ENCODE measurements at places on chromosomes 3 and 15.
A peak's percentile ranks its signal among the peaks of the same experiment; 100 is the strongest.

- DNase-seq, result no peak
Measured at GRCh38 chr3:42052132-42052483, 39.0 kb upstream of the TRAK1 start.

DNA sequence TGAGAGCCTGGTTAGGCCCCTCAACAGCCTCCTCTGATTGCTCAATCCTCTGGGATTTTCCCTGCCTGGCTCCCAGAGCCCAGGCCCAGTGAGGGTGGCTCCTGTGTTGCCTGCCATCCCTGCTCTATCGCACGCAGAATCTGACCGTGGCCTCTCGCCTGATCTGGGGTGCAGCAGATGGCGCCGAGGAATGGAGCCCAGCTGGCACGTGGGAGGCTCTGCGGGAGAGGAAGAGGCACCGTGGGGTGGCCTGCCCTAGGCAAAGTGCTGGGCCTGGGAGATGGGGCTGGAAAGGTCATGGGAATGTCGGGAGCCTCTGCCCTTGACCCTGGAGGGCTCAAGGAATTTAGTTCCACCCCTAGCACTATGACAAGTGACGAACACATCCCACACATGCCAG is 10.3 kb downstream of the SV2B start:
- no peak for DNase-seq

DNA sequence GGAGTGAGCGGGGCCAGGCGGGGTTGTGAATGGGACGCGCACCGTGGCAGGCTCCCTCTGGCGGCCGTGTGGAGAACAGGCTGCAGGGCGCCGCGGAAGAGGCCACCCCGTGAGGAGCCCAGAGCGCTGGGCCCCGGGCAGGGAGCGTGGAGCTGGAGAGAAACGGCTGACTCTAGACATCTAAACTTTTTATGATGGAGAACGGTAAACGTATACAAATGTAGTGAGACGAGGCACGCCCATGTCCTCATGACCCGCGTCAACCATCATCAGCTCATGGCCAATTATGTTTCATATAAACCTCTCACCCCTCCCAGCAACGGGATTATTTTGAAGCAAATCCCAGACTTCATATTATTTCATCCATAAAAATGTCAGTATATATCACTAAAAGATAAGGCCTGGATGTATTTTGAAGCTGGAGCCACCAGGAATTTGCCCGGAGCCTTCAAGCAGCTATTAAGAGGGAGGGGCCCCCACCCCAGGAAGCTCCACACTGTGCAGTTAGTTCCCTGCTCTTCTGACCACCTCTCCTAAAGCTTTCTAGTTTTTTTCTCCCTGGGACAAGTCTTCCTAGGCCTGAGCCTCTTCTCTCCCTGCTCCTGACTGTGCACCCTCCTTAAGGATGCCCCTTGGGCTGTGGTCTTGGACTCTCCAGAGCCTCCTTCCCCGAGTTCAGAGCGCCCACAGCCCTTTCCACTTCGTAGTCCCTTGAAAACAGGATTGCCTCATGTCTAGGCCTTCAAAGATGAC is 149.5 kb downstream of the SMAD6 start:
- peak; percentile 91 for DNase-seq

DNA sequence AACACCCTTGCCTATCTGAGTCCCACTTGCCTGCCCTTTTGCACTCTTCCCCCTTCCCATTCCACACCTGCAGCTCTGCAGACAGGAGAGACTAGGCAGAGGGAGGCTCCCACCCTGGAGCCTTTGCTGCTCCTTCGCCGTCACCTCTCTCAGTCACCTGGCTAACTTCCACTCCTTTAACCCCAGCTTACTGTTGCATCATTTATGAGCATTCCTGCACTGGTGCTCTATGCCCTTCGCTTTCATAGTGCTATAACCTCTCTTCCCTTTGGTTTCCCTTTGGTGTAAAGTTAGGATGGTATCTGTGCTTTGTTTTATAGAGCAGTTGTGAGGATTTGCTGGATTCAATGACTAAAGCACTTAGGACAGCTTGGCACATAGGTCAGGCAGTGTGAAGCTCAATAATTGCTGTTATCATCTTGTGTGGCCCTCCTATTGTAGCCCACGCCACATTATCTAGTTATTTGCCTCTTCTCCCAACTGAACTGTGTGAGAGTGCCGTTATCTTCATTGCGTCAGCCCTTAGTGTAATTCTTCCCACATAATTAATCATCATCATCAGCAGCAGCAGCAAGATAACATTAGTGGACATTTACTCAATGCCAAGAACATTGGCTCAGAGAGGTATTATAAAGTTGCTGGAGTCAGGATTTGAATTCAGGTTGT is 253.9 kb downstream of the CACNA2D3 start:
- no peak for DNase-seq

DNA sequence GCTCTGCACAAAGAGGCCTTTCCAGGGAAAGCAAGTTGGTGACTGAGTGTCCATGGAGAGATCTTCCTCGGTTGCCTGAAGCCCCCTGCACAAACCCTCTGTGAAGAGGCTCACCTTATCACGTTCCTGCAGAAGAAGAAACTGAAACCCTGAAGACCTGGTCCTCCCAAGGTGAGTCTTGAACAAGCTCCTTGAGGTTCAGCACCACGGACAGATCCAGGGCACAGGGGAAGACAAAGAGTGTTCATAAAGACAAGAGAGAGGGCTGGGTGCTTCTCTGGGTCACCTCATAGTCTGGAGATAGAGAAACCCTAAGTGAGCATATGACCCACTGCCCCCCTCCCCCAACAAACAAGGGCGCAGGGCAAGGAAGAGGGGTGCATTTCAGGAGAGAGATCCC is 21.7 kb upstream of the TBC1D21 start:
- peak; percentile 63 for DNase-seq

DNA sequence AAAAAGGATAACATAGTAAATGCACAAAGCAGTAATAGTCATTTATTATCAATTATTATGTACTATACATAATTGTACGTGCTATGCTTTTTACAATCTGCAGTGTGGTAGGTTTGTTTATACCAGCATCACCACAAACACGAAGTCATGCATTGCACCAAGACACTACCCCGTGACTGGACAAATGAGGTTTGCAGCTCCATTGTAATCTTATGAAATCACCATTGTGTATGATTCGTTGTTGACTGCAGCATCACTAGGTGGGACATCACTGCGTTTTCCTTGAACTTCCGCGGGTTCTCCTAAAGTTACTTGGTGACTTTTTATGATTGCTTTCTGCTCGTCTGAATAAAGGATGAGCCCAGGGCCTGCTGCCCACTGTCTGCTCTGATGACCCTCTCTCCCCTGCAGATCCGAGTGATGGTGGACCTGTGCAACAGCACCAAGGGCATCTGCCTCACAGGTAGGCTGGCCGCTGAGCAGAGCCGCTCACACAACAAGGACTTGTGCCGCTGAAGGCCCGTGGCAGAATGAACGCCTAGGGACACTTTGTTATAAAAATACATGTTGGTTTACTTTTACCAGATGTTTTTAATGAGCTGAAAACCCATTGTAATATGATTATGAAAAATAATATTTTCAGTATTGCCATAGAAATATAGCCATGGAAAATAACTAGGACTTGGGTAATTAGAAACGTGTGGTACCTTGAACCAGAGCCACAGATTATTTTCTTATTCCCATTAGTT is 35.8 kb downstream of the GLDN start:
- DNase-seq, result no peak

DNA sequence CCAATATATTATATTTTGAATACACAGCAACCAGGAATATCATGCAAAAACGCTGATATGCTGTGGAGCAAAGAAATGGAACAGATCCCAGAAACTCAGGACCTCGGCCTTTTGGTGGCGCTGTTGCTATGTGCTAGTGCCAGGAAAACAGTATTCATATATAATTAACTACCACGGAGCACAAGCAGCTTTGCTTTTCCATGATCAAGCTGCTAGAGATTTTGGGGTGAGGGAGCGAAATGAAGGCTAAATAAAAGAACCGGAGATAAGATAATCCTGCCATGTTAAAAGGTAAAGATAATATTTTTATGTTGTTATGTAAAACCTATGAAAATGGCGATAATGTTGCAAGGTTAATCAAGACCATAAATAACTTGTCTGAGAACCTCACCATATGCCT is 157.7 kb upstream of the FAM3D start:
- DNase-seq, result peak; percentile 61

DNA sequence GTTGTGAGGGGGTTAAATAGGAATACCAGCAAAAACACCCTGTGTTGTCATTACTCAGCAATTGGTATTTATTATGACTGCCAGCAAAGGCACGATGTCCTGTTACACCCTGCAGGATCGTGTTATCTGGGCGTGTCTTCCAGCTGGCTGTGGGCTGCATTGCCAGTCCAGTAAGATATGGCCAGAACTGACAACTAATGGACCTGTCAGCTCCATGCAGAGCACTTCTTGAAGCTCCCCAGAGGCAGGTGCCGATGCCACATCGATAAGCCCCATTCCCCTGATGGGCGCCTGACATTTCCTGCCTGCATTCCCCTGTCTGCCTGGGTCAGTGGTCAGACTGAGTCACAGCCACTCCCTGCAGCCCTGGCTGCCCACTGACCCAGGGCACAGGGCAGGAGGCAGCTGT is 79.7 kb upstream of the RASGRF1 start:
- no peak for DNase-seq

DNA sequence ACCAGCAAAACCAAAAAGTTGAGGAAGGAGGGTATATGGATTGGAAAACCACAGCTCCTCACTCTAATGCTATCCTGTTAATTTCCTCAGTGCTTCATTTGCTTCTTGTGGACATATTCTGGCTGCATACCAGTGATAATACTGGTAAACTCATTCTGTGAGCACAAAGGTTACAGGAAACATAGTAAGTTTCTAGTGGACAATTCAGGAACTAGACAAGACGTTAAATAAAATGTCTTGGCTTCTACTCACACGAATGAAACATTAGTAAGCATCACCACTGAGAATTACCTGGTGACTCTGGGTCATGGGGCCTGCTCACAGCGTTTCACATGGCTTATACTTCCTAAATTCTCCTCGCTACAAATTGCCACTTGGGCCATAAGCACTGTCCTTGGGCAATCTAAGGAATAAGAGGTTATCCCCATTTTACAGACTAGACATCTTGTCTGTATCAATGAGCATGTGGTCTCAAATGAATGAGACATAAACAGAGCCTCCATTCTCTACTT is 20.1 kb upstream of the PPIB start:
- no peak for DNase-seq

- peak; percentile 84 for DNase-seq
Measured at GRCh38 chr3:139677388-139678155, at the start of gene NMNAT3. Gene NMNAT3 (minus strand): TSS chr3:139677972. CDS start chr3:139627724, 50,248 bp downstream.

DNA sequence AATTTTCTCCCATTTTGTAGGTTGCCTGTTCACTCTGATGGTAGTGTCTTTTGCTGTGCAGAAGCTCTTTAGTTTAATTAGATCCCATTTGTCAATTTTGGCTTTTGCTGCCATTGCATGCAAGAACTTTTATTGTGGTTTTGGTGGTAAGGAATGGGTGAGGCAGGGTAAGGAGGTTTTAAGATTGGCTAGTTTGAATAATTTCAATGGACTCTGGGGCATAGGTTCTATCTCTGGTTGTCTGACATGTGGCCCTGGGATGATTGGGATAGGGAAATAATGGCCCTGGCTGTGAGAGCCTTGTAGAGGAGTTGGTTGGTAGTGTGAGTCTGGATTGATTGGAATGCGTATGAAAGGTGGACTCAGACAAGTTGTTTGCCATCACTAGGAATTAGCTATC is 38.0 kb downstream of the SEC22A start:
- no peak for DNase-seq

- no peak for DNase-seq
Measured at GRCh38 chr3:116111765-116112164, 333.5 kb downstream of the LSAMP start.

DNA sequence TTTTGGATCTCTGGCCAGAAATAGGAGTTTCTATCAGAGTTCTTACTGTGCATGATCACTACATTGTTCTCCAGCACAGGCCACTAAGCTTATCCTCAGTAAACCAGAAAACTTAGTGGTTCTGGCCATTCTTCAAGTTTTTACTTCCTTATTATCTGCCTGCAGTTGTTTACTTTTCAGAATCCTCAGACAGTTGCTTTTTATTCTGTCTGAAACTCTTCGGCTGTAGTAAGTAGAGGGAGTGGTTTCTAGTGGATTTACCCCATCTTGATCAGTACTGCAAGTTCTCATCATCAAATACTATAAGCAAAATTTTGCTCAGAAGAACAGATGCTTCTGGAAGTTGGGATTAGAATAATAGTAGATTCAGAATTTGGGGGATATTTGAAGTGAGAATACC is 193.0 kb upstream of the RARB start:
- no peak for DNase-seq

DNA sequence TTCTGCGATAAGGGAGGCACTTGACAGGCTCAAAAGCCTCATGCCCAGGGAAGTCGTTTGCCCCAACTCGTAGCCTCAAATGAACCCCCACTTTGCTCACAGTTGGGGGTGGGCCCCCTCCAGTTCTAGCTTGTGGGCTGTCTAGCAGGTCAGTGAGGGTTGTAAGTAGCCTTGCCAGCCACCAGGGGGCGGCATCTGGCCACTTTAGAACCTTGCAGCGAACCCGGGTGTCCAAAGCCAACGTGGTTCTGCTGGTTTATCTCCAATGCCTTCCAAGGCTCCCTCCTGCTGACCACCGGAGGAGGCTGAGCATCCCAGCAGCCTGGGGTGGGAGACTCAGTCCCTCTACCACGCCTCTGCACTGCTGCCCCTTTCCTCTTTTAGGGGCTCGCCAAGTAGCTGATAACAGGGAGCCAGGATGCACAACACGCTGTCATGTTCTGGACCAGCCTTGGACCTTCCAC is 9.2 kb upstream of the RBSN start:
- DNase-seq, result peak; percentile 78

GRCh38 chr3:37872413-37873160 is 10.9 kb downstream of the CTDSPL start:
- DNase-seq, result no peak

DNA sequence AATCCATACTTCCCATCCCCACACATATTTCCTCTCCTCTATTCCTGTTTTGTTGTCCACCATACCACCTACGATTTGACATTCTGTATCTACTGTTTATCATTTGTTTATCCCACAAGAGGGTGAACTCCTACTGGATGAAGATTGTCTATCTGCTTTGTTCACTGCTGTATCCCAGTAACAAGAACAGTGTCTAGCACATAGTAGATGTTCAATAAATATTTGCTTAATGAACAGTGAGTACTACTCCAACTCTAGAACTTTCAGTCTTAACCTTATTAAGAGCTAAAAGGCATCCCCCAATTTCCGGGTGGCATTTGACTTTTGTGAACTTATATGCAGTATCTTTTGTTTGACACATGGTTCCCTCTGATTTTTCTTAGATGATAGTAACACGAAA is 1.3 kb downstream of the PYGO1 start:
- DNase-seq, result no peak
